ENCODE measurements at places on chromosomes 4 and X. TPM values are rescaled to one million over a fixed set of nuclear protein-coding genes. Genes with fewer than 3 reads are reported as not detected.

The CAPN6 gene
- 47.4 TPM for total RNA-seq

The GPRIN3 gene
- total RNA-seq, result 29.5 TPM

The NAAA gene
- total RNA-seq, result 11.5 TPM

The SLAIN2 gene
- total RNA-seq, result 84.8 TPM

The ADGRL3 gene
- total RNA-seq, result 220 TPM

The VCX gene
- total RNA-seq, result not detected

The XK gene
- 2.6 TPM for total RNA-seq

The GNPDA2 gene
- 25.3 TPM for total RNA-seq

The TNMD gene
- total RNA-seq, result 1.7 TPM

The PDLIM5 gene
- 69.5 TPM for total RNA-seq

DNA sequence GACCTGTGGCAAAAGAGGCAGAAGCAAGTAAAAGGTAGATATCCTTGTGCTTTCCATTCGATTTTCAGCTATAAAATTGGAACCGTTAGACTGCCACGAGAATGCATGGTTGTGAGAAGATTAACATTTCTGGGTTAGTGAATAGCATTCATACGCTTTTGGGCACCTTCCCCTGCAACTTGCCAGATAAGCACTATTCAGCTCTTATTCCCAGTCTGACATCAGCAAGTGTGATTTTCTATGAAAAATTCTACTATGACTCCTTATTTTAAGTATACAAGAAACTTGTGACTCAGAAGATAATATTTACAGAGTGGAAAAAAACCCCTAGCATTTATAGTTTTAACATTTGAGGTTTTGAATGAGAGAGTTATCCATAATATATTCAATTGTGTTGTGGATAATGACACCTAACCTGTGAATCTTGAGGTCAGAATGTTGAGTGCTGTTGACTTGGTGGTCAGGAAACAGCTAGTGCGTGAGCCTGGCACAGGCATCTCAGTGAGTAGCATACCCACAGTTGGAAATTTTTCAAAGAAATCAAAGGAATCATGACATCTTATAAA lies 3.9 kb downstream of the FGB start:
- DNase-seq, result no peak

- no peak for DNase-seq
These were observed 19.3 kb upstream of the CPE start for GRCh38 chr4:165359506-165359905.

- no peak for DNase-seq
These were observed 1290.1 kb downstream of the PCDH7 start for GRCh38 chr4:32010221-32010620.

DNA sequence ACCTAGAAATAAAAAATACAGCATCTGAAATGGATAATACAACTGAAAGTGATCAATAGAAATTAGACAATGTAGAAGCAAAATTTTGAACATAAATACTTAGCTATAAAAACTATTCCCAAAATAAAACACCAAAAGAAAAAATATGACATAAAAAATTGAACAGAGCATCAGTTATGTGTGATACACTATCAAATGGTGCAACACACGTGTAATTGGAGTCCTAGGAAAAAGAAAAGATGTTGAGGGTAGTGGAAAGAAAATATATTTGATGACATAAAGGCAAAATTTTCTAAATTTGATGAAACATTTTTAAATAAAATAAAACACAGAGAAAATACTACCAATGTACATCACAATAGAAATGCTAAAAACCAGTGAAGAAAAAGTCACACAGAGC lies 63.1 kb downstream of the NPY2R start:
- DNase-seq, result no peak

- no peak for DNase-seq
These were observed 26.1 kb downstream of the IGSF1 start for GRCh38 chrX:131262738-131263679.

DNA sequence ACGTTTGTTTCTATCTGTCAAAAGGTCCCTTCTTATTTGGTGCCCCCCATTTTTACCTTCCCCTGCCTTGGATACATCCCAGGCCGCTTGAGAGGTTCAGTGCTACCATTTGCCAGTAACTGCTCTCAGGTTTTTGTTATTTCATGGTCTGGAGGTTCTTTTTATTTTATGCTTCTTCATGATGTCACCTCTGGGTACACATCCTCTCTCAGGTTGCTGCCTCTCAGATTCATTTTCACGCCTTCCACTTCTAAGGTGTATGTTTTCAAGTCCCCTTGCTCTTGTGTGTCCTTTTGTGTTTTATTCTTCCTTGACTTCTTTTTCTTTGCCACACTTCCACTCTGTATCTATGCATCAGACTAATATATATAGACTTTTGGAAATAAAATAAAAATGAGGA lies 640.1 kb upstream of the AADAT start:
- no peak for DNase-seq

- DNase-seq, result no peak
These were observed 113.9 kb downstream of the GRIA3 start for GRCh38 chrX:123298026-123298425.

DNA sequence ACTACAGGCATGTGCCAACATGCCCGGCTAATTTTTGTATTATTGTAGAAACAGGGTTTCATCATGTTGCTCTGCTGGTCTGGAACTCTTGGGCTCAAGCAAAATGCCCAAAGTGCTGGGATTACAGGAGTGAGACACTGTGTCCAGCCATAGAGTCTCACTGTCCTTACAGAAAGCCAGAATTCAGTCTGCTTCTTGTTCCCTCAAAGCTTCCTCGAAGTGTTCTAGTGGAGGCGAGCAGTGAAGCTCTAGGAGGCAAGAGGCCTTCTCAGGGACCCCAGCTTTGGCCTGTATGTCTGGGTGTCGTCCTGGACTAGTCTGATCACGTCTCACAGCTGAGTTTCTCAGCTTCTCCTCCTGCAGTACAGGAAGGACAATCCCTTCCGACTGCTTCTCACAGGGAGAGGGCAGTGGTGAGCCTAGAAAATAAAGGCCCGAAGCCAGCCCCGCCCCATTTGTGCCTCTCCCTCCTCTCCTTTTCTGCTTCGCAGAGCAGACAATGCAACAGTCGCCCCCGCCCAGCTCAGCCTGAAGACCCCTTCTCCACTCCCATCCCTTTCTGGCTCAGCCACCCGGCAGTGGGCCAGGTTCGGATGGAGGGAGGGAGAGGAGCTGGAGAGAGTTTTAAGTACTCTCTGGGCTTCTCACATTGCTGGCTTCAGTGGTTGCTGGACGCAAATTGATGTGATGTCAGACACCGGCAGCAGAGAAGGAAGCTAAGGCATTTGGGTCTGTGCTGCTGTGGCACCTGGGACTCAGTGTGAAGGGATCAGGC lies 11.1 kb upstream of the FAM3A start:
- peak; percentile 94 for DNase-seq

DNA sequence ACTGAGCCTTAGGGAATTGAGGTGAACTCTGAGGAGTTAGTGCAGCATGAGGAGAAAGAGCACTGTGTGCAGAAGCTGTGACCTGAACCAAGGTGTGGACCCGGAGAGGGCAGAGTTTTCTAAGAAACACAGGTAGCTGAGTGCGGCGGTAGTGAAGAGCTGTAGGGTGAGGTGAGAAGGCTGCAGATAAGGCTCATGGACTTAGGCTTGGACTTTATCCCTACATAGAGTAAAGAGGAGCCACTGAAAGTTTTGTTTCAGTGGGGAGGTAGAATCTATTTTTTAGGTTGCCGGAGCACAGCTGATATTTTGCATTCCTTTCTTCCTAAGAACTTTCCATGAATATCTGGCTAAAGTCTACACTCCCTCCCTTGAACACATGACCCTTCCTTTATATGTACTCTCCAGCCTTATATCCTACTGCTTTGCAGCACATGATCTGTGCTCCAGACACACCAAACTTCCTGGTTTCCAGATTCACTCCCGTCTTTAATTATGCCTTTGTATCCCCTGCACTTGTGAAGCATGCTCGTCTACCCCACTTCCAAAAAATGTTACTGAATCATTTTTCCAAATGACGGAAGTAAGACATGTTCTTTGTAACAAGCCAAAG lies 10.6 kb upstream of the PGRMC2 start:
- DNase-seq, result no peak

DNA sequence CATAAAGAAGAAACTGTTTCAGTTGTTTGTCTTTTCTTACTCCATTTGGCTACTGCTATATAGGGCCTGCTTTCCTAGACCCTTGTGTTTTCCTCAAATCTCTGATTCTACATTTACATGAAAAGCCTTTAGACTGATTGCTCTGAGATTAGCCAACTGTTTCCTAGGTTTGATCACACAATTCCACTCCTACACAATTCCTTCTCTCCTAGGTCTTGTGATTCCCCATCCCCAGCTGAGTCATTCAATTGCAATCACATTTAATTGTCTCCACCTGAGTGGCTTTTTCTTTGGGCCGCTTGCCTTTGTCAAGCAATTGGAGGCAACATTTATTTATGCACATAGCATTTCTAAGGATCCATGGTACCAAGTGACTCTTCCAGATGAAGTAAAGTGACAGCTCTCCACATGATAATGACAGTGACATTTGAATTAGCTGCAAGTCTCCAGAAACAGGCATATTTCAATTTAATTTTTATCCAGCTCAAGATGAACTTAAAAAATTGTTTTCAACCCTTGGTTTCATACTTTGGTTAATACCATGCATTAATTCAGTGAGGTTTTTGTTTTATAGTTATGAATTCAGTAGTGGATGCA lies 35.8 kb downstream of the ATXN3L start:
- DNase-seq, result no peak

DNA sequence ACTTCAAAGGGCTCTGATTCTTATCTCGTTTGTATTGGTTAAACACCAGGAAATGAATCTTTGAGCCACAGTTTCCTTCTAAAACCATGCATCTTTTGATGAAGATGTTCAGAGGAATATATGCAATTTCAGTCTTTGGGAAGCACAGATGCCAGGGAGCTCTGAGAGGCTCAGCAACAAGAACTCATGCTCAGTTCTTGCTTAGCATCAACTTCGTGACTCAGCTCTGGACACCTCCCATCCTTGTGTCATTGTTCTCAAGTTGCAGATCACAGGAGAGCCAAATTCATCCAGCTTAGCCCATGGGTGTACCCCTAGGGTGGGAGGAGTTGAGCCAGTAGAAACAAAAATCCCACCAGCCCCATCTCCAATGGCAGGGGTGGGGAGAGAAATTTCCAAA lies 219.6 kb upstream of the MAOA start:
- DNase-seq, result no peak

DNA sequence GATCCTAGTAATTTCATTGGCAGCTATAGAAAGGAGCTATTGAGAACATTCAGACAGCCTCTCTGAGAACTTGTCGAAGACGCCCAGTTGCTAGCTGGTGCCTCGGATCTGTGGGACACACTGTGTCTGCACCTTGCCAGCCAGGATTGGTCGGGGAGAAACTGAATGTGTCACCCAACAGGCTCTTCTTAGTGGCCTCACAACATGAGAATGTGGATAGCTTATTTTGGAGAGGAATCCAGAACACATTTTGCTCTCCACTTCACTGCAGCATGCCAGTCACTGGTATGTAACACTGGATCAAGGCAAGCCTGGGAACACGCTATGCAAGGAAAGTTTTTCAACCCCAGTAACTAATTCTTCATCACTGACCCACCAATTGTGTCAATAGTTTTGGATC lies 89.5 kb upstream of the TRPC3 start:
- no peak for DNase-seq

GRCh38 chrX:49845701-49846403 lies 16.7 kb downstream of the PAGE4 start:
- DNase-seq, result no peak

DNA sequence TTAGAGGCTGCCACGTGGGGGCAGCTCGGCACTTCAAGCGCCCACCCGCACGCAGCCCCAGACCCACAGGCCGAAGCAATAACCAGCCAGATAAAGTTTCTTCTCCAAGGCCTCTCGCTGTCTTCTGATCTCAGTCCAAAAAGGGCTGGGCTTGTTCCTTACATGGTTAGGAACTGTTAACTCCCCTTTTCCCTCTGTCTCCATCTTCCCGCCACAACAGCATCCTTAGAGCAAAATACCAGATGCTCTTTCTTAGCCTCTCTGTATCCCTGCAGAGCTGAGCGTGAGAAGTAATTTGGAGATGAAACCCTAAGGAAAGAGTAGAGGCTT lies 23.4 kb upstream of the KIAA1210 start:
- peak; percentile 60 for DNase-seq

DNA sequence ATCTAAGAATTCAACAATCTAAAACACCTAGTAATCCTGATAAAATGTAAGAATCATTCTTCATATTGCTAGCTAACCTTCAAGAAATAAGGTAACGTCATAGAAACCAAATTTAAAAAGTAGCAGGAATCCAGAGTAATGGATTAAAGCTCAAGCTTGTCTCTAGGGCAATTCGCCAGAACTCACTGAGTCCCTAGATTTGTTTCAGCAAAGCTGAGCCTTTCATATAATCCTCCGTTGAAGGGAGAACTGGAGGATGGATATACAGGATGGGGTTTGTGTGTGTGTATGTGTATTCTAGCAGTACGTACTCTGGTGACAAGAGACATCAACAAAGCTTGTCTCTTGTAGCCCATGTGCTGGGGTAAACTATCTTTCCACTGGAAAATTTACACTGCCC lies 2173.5 kb upstream of the AGA start:
- no peak for DNase-seq

- no peak for DNase-seq
These were observed 2.5 kb downstream of the FGFR3 start for GRCh38 chr4:1795299-1796195.

DNA sequence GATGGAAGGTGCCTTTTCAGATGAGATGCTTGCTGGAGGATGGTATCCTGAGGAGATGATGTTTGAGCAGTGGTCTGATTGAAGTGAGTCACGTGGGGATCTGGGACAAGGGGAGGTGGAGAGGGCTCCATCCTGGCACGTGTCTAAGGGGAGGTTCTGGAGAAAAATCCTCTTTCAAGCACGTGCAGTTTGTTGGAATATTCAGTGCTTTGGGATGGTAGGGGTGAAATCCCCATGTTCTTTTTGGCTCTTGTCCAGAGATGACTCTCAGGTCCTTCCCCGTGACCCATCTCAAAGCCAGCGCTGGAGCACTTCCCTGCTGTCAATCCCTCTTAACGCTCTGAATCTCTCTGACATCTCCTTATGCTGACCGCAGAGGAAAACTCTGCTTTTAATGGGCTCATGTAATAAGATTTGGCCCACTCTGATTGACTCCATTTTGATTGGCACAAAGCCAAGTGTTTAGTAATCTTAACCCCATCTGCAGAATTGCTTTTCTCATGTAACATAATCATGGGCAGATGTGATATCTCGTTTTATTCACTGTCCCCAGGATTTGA lies 10.8 kb upstream of the KLKB1 start:
- DNase-seq, result no peak

DNA sequence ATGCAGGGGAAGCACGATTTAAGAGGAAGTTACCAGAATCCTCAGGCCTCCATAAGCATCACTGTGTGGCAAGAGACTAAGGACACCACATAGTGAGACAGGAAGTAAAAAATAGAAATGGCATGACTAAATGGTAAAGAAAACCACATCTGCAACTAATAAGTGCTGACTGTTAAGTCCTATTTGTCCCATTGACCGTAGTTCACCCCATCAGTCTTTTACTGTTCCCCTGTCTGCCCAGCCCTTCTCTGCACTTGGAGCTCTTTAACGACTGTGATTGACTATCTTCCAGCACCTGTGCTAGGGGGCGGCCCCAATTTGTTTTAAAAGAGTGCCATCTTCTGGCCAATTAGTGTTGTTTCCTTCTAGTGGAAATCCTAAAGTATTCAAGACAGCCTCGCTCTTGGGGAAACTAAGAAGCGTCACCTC lies 94.2 kb downstream of the MAOA start:
- DNase-seq, result peak; percentile 87

- peak; percentile 7 for DNase-seq
These were observed 29.2 kb upstream of the CCNI start for GRCh38 chr4:77104791-77105540.

- no peak for DNase-seq
These were observed 38.2 kb upstream of the TLR3 start for GRCh38 chr4:186030795-186031194.
